Activated gamma-delta T cell treated with Interleukin-2 at 50 U/mL for 16 hours (primary cell): ENCODE measurements at places on chromosomes 1 and 21.
A peak's percentile ranks its signal among the peaks of the same experiment; 100 is the strongest.

GRCh38 chr1:205980237-205980870, 22.8 kb downstream of the RAB7B start:
- DNase-seq, result no peak

- DNase-seq, result no peak
Measured at GRCh38 chr1:92475029-92475428, 11.7 kb downstream of the GFI1 start.

DNA sequence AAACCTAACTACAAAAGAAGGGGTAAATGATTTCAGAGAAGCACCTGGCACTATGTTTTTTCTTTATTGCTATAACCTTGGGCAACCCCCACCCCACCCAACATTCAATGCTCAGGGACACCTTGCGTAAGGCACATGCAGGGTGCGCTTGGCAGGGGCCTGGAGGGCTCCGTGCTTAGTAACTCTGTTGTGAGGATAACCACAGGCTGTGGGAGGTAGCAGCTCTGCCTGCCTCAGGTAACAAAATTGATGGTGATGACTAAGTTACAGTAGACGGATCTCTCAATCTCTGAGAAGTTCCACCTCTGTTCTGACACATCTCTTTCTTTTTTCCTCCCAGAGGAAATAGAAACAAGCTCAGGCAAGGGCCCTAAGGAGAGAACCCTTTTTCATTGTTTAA, 8.7 kb upstream of the CCN1 start:
- no peak for DNase-seq

GRCh38 chr1:180233191-180234011, 3.3 kb downstream of the LHX4 start:
- no peak for DNase-seq

- DNase-seq, result peak; percentile 65
Measured at GRCh38 chr1:3453203-3453761, 1.2 kb upstream of the ARHGEF16 start.

- DNase-seq, result no peak
Measured at GRCh38 chr21:44286716-44287632, 1.3 kb downstream of the AIRE start.

DNA sequence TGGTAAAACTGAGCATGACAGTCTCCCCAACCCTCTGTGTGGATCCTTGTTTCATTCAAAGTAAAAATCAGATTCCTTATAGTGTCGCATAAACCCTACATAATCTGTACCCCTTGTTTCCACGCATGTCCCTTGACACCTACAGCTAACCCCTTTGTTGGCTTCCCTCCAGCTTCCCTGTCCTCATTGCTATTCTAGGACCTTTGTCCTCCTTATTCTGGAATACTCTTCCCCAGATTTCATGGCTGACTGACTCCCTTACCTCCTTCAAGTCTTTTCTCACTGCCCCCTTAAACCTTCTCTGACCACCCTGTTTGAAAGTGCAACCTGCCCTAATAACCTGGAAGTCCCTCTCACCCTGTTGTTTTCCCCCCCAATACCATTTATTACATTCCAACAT, 4.0 kb downstream of the RNF11 start:
- no peak for DNase-seq

- no peak for DNase-seq
Measured at GRCh38 chr21:35885942-35886541, 174.3 kb downstream of the SETD4 start.

GRCh38 chr1:197305925-197306324, 37.9 kb downstream of the CRB1 start:
- no peak for DNase-seq

- no peak for DNase-seq
Measured at GRCh38 chr1:91278754-91279153, 125.9 kb downstream of the HFM1 start.

DNA sequence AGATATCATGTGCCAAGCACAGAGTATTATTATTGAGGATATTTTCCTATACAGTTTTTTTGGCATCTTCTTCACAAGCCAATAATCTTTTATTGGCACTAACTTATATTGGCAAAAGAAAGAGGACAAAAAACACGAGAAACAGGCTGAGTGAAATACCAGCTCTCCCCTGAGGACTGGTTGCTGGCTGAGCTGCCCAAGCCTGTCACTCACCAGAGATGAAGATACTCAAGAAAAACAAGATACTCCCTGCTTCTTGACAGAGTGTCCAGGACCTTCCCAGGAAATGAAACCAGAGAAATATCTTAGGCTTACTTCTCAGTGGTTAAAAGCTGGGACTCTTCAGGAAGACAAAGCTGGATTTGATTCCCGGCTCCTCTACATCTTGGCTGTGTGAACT, 35.9 kb upstream of the ATP1B1 start:
- no peak for DNase-seq

DNA sequence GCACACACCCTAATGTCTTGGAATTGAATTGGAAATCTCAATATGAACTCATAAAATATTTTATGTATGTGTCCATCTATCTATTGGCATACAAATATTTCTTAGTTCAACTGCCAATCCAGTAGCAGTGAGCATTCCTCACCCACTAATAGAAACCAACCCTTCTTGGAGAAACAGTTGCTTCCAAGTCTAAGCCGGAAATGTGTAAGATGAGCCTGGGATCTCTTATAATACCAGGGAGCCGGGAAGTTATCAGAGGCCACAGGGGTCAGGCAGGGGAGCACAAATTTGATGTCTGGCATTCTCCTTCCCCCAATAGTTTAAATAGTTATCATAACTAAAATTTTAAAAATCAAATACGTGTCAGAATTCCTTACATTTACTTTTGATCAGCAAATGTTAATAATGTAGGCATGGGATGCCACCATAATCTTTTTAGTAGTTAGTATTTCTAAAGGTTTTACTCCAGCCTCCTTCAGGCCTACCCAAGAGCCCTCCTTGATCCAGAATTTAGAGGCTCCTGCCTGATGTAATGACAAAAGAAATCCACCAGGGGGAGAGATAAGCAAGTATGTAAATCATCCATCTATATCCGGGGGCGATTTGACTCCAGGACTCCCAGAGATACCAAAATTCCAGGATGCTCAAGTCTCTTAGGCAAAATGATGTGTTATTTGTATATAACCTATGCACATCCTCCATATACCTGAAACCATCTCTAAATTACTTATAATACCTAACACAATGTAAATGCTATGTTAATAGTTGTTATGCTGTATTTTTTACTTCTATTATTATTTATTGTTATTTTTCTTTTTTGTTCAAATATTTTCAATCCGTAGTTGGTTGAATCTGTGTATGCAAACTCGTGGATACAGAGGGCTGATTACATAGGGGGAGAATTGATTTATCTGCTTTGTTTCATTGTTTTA, 218.7 kb upstream of the COA6 start:
- no peak for DNase-seq

GRCh38 chr1:218804014-218804785, 369.5 kb upstream of the LYPLAL1 start:
- no peak for DNase-seq
